Hypothalamus (tissue), 51 donors: ENCODE measurements at places on chromosomes 5 and 9.

- no peak for DNase-seq
Measured at GRCh38 chr9:135105938-135106491, 18.5 kb downstream of the OLFM1 start.

DNA sequence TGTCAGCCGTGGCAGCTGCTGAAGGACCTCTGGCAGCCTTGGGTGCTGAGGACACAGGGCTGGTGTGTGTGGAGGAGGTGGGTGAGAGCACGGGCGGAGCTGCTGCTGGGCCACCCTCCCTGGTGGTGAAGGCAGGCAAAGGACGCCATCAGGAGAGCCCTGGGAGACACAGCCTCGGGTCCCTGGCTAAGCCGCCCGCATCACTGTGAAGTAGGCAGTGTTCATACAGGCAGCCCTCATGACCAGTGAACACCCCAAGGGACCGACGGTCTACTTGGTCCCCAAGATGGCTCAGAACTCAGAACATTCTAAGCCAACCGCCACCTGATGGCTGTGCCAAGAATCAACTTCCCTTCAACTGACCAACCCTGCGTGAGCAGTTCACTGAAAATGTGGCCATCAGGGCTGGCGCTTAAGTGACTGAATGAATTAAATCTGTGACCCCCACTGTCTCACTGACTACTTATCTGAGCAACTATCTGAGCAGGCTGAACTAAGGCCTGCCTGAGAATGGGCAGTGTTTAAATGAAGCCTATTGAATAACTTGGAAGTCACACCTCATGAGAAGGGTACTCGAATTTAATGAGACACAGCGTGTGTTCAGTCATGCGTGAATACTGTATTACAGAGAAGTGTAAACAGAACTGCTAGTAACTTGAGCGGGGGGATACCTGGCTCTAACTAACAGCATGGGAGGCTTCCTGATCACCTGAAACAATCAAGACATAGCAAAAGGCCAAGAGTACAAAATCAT is 54.7 kb upstream of the SIMC1 start:
- DNase-seq = no peak

DNA sequence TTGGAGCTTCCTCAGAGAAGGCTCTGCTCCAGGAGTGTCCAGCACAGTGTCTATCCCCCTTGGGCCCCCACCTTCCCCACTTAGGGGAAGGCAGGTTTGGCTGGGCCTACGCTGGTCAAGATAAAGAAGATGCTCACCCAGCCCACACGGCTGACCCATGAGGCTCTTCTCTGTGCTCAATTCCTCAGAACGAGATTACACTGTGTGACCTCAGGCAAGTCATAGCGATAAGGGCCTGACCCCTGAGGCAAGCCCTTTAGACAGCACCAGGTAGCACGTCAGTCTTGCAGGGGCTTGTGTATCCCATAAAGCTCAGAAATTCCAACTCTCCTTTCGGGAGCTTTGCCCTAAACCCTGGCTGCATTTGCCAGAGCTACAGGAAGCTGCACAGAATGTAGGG is 32.6 kb downstream of the CORO2A start:
- DNase-seq = no peak

- no peak for DNase-seq
Measured at GRCh38 chr9:109258481-109259302, 62.2 kb downstream of the EPB41L4B start.

DNA sequence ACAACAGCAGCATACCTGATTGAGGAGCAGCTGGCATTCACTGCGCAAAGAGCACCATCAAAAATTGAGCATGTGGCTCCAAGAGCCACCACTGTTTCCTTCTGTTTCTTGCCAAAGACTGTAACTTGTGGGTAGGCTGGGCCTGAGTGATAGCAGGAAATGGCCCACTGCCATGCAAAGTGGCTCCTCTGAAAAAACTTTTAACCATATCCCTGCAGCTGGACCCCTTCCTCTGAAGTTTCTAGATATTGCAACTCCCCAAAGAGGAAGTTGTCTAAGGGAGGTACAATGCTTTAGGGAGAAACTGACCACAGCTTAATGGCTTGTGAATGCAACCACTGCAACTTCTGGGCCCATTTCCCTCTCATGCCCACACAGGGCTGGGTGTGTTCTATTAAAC is 355.4 kb upstream of the PDE4D start:
- DNase-seq = no peak

DNA sequence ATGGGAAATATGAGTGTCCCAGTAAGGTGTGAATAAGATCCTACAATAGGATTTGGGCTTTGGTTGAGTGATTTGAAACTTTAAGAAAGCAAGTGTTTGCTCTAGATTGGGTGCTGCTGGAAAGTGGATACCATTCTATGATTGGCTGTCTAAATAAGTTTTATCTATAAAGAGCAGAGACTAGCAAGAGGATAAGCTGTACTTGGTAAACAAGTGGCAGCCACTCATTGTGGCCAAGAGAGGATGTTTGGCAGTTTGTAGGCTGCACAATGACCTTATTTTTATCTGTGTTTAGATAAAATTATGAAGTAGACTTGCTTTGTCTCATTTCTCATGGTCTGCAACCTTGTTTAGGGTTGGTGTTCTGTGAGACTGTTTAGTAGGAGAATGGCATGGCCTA is 341.6 kb upstream of the PIK3R1 start:
- no peak for DNase-seq

DNA sequence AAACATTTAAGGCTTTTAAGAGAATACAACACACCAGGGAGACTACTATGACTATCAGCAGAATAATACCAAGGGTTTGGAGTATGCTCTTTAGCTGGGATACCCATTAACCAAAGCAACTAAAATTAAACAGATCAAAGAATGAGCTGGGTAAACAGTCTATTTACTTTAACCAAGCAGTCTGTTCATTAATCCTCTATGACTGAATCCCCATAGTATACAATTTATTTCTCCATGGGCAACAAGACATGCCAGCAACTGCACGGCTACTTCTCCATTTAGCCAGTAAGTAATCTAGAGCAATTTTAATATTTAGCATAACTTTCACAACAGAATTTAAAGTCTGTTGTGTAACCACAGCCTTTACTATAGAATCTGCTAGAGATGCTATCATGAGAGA is 77.6 kb downstream of the CDO1 start:
- no peak for DNase-seq

- DNase-seq = no peak
Measured at GRCh38 chr9:4781408-4781807, 11.3 kb upstream of the RCL1 start.

- DNase-seq = no peak
Measured at GRCh38 chr5:61397937-61398336, 65.9 kb downstream of the ZSWIM6 start.

DNA sequence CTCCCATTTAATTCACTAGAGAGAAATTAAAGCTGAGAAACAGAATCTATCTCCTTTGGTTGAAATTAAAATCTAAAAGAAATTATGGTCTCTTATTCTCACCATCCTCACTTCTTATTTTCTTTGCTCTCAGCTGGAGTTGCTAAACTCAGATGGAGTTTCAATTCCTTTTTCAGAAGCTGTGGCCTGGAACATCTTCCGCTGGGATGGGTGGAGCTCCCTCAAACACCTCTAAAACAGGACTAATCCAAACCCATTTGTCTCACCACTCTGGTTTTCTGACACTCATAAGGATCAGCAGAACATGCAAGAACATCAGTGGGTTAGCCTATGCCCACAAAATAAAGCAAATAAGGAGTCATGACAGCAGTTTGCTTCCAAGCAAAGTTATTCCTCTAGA is 39.6 kb upstream of the CEP78 start:
- no peak for DNase-seq

DNA sequence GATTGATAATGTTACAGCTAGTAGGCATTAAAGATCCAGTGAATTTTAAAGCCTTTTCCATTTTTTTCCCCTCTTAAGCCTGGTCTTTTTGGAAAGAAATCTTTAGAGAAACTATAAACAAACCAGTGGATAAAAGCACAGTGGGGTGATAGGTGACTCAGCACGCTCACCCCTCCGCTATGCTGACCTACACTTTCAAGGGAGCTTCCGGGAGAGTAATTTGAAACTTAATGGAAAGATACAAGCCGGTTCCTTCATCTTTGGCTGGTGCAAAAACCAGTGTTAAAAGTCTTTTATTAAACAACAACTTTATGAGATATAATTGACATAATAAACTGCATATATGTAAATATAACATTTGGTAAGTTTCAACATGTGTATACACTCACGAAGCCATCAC is 27.0 kb upstream of the ALDOB start:
- DNase-seq = no peak
